ENCODE measurements at places on chromosomes 2 and 18.
A peak's percentile ranks its signal among the peaks of the same experiment; 100 is the strongest.

DNA sequence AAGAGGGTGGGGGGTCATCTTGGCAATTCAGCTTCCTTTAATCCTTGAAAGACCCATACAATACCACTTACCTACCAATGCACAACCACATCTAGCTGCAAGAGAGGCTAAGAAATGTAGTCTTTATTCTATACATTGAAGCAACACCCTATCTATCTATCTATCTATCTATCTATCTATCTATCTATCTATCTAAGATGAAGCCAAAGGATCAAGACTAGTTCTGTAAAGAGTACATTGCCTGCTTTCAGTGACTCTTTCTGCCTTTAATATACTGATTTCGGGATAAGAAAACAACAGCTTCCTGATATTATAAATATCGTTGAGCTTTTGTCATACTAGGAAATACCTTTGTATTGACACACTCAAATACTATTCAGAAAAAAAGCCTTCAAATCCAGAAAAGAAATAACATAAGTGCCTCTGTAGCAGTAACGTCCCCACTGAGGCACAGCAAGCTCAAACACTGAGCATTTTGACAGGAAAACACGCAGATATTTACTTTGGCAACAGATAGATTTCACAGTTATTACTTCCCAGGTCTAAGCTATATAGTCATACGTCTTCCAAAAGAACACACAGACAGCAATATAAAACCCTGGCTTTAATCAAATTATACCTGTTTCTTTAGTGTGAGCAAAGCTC, 139.4 kb upstream of the SERTAD2 start:
- no peak for DNase-seq

DNA sequence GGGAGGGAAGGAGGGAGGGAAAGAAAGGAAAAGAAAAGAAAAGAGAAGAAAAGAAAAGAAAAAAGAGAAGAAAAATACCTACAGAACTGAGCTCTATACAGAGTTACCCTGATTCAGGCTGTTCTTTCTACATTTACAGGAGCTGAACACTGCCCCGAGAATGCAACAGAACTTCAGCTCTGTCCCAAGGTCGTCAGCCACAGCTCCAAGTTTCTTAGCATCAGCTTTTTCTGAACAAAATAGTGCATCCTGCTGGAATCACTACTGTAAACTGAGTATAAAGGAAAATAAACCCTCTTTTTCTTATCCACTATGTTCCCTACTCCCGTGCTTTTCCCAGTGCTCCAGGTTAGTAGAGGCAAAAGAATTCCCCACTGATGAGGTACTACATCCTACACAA, 4.7 kb upstream of the PPP4R1 start:
- DNase-seq, result no peak

GRCh38 chr18:36427831-36428230, 130.3 kb downstream of the FHOD3 start:
- DNase-seq, result no peak

GRCh38 chr2:54546923-54547720, 91.0 kb downstream of the SPTBN1 start:
- peak; percentile 12 for DNase-seq

DNA sequence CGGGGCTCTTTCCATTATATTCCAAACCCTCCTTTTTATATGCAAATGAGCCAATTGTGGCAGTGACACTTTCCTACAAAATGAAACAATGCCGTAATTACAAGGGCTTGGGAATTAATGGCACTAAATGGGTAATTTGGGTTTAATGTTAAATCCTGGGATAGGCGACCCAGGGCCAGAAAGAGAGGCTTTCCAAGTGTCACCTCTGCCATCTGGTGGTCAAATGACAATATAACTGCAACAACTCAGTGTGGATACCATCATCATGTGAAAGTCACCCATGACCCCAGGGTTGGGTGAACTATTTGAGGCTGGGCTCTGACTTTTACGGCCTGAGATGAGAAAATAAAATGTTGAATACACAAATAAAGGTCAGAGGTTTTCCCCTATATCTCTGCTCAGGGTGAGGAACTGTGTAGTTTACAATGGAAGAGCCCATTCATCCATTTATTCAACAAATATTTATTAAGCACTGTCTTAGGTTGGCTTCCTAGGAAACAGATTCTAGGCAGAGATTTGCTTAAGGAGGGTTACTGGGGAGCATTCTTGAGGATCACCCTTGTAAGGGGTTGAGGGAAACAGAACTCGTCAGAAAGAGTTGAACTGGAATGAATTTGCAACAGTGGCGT, 13.6 kb upstream of the THADA start:
- DNase-seq, result peak; percentile 58

GRCh38 chr2:42503291-42503690, 9.5 kb upstream of the KCNG3 start:
- no peak for DNase-seq

Data from activated naive CD4-positive, alpha-beta T cell treated with anti-CD3 and anti-CD28 coated beads for 36 hours (primary cell).